ENCODE measurements at places on chromosomes 13 and 19.
A peak's percentile ranks its signal among the peaks of the same experiment; 100 is the strongest.

DNA sequence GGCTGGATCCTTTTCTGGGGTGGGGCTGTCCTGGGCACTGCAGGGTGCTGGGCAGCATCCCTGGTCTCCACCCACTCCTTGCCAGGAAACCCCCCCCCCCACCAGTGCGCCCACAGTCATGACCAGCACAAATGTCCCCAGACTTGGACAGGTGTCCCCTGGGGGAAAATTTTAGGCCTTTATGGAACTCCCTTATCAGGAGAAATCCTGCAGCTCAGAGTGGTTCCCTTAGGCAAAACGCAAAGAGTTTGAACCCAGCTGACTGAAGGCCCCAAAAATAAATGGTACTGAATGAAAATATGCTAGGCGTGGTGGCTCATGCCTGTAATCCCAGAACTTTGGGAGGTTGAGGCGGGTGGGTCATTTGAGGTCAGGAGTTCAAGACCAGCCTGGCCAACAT lies 51.8 kb downstream of the GADD45B start:
- no peak for DNase-seq

DNA sequence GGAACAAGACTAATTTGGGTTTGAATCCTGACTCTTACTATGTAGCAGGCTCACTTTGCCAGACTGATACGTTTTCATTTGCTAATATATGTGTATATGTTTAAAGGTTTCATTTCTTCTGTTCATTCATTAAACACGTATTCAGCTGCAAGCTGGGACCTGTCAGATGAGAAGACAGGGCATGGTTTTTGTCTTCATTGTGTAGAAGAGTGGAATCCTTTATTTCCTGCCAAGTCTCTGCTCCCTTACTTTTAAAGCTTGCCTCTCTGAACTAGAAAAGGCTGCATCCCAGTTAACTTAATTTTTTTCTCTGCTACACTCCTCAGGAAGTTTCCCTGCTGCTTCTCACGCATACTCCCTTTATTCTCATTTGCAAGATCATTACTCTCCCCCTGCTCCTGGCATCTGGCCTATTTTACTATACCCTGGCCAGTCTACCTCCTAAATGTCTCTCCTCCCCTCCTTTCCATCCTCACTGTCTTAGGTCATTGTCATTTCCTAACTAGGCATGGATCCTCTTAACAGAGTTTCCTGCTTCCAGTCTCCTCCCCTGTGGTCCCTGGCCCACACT lies 141.0 kb upstream of the TMTC4 start:
- DNase-seq: no peak

DNA sequence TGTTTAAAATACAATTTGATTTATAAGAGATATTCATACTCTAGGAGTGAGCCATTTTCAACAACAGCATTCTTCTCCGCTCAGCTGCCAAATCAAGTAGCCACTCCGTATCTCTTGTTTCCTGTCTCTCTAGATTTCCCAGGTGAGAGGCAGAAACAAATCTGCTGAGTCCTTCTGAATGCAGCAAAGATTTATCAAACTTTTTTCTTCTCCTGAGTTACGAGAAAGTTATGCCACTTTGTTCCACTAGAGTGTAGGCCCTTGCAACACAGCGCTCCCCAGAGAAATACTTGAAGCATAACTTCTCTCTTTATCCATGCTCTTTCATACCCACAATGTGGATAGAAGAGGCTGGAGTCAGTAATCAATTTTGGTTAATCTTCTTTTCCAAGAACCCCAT lies 1960.8 kb downstream of the OLFM4 start:
- no peak for DNase-seq

- no peak for DNase-seq
Measured at GRCh38 chr13:100089465-100090032, 656 bp downstream of the PCCA start.

- DNase-seq: no peak
Measured at GRCh38 chr13:91729859-91730258, 331.4 kb downstream of the GPC5 start.

- no peak for DNase-seq
Measured at GRCh38 chr19:1224847-1225246, 13.0 kb downstream of the CBARP start.

GRCh38 chr19:1133471-1133929 lies 29.7 kb downstream of the GPX4 start:
- peak; percentile 65 for DNase-seq

GRCh38 chr13:66657165-66657881 lies 572.8 kb downstream of the PCDH9 start:
- DNase-seq: no peak

DNA sequence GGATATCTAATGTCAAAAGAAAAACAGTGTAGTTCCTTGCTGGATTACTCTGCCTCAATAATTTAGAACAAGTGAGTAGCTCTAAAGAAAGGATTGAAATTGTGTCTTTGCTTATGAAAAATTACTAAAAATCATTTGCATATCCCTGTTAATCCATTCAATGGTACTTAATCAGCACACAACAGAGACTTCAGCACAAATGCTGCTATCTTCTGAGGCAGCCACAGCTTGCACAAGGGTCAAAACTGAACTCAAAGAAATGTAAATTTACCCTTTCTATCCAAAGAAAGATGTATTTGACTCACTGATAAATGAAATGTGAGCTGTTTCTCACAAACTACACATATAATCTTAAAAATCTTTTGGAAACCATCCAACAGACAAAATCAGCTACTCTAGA lies 116.2 kb downstream of the LHFPL6 start:
- DNase-seq: no peak

GRCh38 chr13:40694426-40694825 lies 28.0 kb upstream of the FOXO1 start:
- no peak for DNase-seq

DNA sequence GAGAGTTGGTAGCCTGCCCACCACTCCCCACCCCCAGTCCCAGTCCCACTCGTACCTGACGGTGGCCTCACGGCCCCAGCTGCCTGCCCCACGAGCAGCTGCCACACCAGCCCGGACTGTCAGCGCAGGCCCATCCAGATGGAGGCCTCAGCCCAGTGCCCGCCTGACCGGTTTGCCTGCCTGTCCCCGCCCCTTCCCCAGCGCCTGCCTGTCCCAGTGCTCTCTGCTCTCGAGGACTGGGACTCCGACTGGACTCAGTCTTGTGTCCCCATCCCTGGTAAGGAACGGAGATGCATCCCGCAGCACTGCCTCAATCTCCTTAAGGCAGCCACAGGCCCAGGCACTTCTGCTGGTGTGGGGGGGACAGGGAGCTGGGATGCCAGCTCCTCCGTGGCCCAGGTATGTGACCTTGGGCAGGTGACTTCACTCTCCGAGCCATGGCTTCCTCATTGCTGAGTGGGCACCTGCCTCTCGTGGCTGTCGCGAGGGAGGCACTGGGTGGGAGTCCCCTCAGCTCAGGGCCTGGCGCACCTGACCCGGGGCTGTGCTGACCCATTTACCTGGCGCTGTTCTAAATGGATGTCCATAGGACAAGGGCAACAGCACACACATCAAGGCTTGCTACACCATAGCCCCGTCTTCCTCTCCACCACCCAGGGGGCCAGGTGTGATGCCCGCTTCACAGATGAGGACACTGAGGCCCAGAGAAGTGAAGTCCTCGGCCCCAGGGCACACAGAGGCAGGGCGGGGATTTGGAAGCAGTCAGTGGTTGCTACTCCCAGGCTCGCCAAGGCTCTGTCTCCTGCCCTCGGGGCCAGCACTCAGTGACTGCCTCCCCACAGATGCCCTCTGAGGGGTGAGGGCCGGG lies at the start of gene NKPD1:
TSS of gene NKPD1 (minus strand) at position 113 of the 868 bp plus-strand sequence. CDS start 832 bp downstream, outside the sequence.
- no peak for DNase-seq
